NCI-H2107 (cell line): ENCODE measurements at places on chromosomes 5 and 9.

GRCh38 chr5:159805021-159805420 lies 111.3 kb upstream of the ADRA1B start:
- no peak for DNase-seq

- DNase-seq = no peak
Observed at GRCh38 chr9:80555782-80556325, 984.1 kb downstream of the TLE4 start.

DNA sequence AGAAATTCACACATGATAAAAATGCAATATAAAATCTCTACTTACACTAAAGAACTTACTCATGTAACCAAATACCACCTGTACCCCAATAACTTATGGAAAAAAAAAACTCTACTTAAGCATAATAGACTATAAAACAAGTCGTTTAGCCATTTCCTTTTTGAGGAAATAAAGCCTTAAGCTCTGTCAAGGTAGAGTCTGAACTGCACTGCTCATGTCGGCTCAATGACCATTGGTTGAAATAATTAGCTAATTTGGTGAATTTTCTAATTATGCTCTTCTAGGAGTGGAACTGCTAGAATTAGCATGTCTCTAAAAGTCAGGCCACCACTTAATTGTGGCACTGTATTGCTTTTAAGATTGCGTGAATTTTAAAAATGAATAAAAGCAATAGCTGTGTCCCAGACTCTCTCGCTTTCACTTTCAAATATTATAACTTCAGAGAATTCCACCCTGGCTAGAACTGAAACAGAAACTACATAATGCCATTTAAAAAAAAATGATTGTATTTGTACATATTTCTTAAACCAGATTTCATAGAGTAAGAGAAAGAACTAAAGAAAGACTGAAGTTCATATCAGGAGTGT lies 113.0 kb upstream of the PCA3 start:
- no peak for DNase-seq

DNA sequence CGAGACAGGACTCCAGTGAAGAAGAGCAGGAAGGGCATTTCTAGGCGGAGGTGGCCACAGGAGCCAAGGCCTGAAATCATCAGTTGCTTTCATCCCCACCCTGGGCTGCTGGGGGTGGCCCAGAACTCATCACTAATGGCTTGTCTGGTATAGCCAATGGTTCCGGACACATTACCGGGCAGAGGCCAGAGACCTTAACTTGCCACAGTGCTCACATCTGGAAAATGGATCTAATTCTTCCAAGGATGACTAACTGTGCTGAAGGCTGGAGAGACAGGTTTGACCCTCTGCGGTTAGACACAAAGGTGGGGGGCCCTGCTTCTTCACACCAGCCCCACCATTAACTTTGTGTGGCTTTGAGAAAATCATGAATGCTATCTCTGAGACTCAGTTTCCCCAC lies 6.2 kb upstream of the COL27A1 start:
- DNase-seq = no peak

- DNase-seq = no peak
Observed at GRCh38 chr5:141636106-141636412, 590 bp downstream of the HDAC3 start.

GRCh38 chr9:28899926-28900325 lies 1326.6 kb upstream of the C9orf72 start:
- DNase-seq = no peak

- DNase-seq = no peak
Observed at GRCh38 chr5:110545716-110546115, 180.8 kb downstream of the TMEM232 start.

DNA sequence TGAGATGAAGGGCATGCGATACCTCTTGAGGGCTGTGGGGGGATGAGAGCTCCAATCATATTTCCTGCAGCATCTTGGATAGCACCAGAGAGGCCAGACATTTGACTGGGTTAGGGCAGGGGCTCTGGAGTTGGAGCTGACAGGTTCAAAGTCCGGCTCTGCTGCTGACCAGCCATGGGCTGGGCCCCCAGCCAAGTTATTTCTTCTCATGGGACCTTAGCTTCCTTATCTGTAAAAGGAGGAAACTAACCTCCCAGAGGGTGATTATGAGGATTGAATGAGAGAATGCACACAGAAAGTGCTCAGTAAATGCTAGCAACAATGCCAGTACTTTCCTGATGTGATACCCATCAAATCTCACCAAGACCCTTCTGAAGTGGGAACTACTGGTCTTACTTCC lies 65.2 kb upstream of the SLC25A51 start:
- no peak for DNase-seq

GRCh38 chr9:112624711-112625707 lies 92.9 kb downstream of the INIP start:
- no peak for DNase-seq

DNA sequence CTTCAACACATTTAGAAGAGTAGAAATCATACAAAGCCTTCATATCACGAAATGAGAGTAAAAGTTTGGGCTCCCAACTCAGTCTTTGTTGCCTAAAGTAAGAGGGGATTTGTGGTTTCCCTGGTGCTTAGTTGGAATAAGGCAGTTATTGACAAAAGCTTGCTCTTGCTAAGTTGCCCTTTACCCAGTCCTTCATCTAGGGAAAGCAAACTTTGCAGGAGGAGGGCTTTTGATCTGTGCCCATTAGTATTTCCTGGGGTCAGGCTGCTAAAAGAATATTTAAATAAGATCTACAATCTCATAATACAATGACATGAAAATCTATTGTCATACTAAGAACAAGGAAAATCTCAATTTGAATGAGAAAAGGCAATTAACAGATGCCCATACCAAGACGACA lies 84.1 kb upstream of the ACO1 start:
- no peak for DNase-seq

DNA sequence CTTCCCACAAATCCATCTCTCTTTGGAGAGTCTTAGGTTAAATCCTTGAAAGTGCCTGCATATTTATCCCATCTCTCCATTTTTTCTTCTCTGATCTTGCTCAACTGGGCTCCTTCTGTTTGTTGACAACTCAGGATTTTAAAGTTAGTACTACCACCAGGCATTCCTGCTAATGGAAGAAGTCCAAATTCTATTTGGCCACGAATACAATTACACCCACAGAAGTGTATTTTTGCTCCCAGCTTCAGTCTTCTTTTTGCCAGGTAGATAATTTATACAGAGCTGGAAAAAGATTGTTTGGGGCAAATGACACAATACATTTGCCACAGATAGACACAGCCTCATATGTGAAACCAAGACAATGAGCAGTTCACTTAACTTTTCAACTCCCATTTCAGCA lies 74.8 kb downstream of the CETN3 start:
- DNase-seq = no peak

DNA sequence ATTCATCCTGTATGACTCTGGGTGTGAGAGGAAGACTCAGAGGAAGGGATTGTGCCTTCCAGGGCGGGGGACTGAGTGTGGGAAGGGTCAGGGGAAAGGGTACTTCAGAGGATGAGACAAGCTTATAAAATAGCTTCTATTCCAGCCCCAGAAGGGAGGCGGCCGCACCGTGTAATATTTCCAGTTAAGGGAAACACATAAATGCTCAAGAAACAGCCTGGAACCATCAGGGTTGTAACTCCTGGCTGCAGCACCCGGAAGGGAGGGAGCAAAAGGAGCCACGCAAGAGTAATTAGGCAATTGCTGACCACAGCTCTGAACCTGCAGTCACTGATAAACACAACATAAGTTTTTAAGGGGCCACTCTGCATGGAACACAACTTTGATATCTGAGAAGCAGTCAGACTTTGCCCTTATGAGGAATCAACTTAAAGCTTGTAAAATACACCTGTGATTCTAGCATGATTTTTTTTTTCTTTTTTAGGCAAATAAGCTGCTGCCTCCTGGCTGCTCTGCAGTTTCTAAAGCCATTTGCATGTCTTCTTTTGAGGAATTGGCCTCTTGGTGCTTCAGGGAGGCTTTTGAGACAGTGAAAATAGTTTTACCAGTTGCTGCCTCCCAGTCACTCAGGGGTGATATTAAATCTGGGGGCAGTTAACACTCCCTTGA lies 382.7 kb downstream of the ENC1 start:
- no peak for DNase-seq

DNA sequence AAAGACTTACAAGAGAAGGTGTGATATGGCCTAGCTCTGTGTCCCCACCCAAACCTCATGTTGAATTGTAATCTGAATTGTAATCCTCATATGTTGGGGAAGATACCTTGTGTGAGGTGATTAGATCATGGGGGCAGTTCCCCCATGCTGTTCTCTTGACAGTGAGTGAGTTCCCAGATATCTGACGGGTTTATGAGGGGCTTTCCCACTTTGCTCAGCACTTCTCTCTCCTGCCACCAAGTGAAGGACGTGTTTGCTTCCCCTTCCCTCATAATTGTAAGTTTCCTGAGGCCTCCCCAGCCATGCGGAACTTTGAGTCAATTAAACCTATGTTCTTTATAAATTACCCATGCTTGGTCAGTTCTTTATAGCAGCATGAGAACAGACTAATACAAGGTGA lies 49.0 kb downstream of the CDO1 start:
- no peak for DNase-seq

DNA sequence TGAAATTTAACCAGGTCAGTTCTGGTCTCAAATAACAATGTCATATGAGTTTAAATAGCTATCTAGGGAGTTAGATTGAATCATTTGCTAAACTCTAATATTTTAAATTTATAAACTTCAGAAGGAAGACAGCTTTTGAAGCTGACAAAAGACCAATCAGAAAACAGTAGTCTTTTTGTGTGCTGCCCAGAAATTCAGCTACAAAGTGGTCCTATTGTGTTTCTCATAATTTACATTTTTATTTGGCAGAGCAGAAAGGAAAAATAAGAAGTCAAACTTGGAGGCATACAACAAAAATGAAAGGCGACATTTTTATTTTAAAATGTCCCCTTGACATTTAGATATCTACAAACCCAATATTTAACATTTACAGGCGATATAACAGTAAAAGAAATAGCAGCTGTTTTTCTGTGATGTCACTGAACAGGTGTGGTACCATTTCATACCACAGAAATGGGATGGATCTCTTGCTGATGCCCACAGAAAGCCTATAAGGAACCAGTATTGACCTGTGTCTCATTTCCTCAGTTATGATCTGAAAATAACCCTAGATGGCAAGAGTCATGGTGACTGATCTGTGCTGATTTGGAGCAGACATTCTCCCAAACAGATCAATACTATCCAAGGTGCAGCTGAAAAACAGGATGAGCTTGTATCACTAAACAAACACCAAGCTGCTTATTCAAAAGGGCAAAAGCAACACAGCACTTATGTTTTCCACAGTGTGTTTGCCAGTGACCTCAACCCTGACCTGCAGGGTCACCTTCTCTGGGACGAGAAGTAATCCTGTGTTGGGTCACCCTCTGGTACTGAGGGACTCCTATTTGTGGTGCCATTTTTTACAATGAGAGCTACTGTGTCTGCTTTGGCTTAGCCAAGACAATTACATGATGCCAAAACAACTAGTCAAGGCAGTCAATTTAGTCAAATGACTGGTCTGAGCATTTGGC lies 3.6 kb upstream of the FST start:
- no peak for DNase-seq

- no peak for DNase-seq
Observed at GRCh38 chr9:529731-530130, 311.8 kb upstream of the DMRT1 start.

DNA sequence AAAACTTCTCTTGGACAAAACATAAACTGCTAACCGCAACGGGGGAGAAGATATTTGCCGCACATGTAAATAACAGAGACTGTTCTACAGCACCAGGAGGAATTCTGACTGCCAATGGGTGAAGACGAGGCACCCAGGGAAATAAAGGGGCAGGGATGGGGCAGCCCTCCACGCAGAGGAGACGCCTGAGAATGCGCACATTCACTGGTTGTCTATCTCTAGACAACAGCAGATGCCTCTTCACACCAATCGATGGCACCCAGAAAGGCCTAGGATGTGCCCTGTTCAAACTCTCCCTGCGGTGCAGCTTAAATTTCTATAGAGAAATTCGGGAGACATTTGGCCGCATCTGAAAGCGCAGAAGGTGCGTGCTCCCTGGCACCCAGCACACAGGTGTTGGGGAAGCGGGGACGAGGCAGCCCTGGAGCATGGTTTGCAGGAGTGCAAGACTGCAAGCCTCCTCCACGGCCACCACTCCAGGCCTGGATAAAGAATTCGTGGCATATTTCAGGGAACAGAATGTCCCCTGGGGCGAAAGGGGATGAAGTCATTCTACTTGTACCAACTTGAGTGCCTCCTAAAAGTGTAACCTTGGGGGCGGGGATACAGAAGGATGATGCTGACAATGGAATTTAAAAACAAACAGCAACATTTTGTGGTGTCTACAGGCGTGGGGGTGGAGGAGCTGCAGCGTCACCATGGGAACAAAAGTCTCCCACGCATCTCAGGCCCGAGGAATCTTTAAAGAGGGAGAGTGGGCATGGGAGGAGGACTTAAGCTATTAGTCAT lies 6.3 kb upstream of the IRX2 start:
- no peak for DNase-seq

GRCh38 chr5:55568654-55569512 lies 34.1 kb upstream of the PLPP1 start:
- no peak for DNase-seq

GRCh38 chr5:32207355-32207634 lies 33.2 kb upstream of the GOLPH3 start:
- no peak for DNase-seq

DNA sequence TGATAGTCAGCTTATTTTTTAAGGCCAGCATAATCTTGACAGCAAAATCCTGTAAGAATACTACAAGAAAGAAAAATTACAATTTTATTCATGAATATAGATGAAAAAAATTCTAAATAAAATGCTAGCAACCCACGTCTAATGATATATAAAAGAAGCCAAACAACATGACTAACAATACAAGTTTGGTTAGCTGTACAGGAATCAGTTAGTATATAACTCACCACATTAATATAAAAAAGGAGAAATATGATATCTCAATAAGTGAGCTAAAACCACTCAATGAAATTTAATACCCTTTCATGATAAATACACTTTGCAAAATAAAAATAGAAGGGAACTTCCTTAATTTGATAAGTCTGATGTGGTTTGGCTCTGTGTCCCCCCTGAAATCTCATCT lies 139.7 kb upstream of the MAN2A1 start:
- DNase-seq = no peak

DNA sequence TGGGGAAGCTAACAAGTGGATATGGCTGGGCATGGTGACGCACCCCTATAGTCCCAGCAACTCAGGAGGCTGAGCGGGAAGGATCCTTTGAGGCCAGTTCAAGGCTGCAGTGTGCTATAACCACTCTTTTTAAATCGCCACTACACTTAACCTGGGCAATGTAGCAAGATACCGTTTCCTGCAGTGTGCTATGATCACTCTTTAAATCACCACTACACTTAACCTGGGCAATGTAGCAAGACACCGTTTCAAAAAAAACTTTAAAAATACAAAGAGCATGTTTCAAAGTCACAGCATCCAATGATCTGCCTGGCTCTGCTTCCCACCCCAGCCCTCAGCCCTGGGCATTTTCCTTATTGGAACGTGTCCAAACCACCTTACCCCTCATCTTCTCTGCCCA lies 14.5 kb downstream of the GRHPR start:
- DNase-seq = no peak

GRCh38 chr5:35822511-35822910 lies 34.2 kb upstream of the IL7R start:
- no peak for DNase-seq

DNA sequence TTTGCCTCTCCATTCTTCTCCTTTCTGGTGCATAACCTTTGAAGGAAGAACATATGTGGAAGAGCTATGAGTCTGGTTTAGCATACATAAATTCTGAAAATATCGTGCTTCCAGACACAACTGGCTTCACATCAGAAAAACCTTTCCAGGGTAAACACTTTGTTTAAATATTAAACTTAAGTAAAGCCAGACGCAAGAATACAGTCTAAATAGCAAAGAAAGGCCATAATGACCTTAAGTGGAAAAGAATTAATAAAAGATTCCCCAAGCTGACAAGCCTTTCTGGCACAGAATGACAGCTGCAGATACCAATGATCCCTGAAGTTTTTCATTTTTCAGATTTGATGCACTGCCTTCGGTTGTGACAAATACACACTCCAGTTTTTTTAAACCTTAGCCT lies 13.5 kb upstream of the TSSK1B start:
- DNase-seq = no peak
